ENCODE measurements at places on chromosomes 7 and 10.

DNA sequence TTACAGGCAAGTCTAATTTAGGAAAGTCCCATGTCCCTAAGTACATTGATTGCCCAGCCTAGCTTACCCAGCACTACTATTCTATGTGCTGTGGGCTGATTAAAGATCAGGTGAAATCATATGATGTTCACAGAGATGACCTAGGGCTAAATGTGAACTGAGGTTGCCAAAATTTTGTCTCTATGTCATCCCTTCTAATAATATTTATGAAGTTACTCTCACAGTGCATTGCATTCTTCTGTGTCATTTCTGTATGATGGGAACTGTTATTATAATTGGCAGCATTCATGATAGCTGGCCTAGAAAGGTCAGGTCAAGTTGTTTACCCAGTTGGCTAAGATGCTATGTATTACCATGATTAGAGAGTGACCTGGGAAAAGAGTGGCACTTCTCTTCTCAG lies 2.8 kb upstream of the PDK4 start:
- no peak for DNase-seq

- DNase-seq = no peak
Measured at GRCh38 chr7:39153113-39153512, 175.4 kb downstream of the POU6F2 start.

DNA sequence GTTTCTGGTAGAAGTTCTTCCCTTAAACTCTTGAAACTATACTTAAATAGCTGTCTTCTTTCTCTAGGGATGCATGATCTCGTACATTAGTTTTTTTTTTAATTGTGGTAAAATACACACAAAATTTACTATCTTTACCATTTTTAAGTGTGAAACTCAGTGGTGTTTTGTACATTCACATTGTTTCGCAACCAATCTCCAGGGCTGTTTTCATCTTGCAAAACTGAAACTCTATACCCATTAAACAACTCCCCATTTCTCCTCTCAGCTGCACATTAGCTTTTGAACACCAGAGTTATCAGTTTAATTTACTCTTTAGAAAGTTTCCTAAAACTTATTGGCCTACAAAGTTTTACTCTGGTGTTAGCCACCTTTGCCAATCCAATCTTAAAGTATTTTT lies 45.5 kb upstream of the PRKAR2B start:
- no peak for DNase-seq

DNA sequence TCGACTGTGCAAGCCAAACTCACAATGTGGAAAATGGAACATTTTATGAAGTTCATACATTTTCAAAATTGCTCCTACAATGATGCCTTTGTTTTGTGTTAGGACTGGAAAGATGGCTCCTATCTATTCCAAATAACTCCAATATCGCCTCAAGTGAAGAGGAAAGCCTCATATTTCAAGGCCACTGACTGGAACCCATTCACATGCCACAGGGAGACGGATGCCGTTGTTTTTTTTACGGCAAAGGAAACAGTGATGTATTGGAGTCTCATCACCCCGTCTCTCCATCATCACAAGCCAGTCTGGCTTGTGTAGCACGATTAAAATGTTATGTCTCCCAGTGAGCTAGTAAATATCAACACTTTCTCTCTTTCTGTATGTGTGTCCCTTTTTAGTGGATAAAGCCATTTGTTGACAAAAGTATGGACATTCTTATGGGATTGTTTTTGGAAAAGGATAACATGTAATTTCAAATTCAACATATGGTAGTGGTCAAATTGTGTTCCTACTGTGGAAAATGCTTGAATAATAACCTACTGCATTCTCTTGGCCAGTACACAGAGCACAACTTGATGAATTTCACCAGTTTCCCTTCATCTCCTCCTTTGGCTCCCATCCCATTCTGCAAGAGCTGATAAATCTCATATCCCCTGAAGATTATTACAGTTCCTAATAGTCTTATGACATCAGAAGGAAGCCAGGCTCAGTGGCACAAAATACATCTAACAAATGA lies 109.5 kb upstream of the PITRM1 start:
- no peak for DNase-seq

GRCh38 chr7:150835702-150836280 lies 16.5 kb upstream of the AOC1 start:
- DNase-seq = no peak

DNA sequence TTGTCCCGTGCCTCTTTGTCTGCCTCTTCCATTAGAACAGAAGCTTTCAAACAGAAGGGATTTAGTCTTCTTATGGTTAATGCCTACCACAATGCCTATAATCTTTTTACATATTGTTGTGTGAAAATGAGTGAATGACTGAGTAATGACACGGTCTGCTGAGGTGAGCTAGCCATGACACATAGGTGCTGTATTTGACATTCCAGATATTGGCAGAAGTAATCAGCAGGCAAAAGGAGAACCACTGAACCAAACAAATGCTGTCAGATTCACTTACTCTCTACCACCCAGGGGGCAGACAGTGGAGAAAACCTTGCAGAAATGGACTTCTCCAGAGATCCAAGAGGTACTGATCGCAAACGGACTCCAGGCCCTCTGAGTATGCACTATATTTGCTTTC lies 377.2 kb upstream of the VWC2 start:
- no peak for DNase-seq

DNA sequence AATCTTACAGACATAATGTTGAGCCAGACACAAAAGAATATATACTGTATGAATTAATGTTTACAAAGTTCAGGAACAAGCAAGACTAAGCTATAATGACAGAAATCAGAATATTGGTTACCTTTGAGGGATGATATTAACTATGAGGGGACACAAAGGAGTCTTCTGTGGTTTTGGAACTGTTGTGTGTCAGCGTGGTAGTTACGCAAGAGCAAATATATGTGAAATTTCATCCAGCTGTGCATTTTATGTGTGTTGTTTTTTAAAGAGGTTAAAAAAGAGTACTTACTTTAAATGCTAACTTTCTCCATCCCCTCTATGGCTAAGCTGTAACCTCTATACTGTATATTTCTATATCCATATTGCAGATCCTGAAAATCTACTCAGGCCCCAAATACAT lies 14.9 kb downstream of the SLC25A28 start:
- DNase-seq = no peak

DNA sequence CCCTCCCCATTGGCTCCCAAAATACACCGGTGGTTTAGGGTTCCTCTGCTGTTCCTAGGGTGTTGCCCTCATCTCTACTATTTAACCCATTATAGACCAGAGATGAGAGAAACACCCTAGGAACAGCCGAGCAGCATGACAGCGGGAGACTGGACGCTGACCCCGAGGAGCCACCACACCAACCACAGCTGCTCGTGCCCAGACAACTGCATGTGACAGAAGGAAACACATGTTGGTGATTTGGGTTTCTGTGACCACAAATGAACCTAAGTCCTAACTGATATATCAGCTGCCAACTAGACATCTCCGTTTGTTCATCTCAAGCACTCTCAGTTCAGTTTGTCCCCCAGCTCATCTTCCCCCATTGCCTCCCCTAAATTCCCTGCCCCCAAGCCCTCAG lies 13.4 kb downstream of the CFAP43 start:
- no peak for DNase-seq

- DNase-seq = no peak
Measured at GRCh38 chr7:151086802-151087244, 548 bp downstream of the AGAP3 start.

- peak; percentile 61 for DNase-seq
Measured at GRCh38 chr7:8436965-8437364, 3.6 kb downstream of the NXPH1 start.

- no peak for DNase-seq
Measured at GRCh38 chr10:90939116-90939515, 18.2 kb upstream of the ANKRD1 start.

- peak; percentile 33 for DNase-seq
Measured at GRCh38 chr7:140079121-140079536, 16.4 kb upstream of the PARP12 start.

DNA sequence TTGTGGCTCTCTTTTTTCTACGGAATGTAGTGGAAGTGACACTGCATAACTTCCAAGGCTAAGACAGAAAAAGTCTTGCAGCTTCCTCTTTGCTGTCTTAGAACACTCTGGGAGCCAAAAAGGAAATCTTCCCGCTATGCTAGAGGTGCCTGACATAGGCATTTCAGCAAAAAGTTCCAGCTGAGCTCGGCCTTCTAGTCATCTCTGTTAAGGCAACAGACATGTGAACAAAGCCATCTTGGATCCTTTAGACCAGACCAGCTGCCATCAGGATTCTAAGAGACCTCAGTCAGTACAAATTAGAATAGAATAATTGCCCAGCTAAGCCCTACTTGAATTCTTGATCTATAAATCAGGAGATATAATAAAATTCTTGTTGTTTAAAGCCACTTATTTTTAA lies 16.3 kb upstream of the COL1A2 start:
- no peak for DNase-seq

- peak; percentile 27 for DNase-seq
Measured at GRCh38 chr10:52215745-52216361, 98.2 kb upstream of the DKK1 start.

GRCh38 chr7:37245590-37245989 lies 203.1 kb downstream of the ELMO1 start:
- DNase-seq = no peak

DNA sequence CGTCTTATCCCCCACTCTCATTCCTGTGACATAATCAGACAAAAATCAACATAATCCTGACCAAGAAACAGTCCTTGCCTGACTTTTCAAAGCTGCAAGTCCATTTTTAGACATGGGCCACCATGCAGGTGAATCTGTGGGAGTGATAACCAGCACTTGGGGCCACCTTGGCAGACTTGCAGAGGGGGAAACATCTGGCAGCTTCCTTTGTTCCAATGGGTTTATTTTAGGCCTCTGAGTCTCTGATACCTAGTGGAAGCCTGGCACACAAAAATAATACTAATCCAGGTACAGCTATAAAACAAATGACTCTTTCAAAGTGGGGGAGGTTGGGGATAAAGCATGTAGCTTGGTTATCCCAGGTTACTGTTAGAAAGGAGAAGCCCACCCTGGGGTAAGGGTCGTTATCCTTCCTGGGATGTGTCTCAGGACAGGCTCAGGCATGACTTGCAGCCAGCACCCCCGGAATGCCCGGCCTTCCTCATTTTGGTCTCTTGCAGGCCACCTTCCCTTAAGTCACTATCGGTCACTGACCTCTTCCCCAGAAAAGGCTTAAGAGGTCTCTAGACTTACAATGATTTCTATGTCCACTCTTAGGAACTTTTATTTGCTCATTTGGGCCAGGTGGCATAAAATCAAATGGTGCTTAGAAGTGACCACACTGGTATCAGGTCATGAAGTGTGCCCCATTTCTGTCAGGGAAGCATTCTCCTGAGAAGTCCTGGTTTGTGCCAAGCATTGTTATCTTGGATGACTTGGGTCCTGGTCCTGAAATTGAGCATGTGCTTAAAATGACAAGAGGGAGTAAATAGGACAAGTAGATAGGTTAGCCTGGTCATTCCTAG lies 37.6 kb downstream of the EEPD1 start:
- no peak for DNase-seq

GRCh38 chr7:35446091-35446490 lies 192.2 kb upstream of the TBX20 start:
- no peak for DNase-seq

DNA sequence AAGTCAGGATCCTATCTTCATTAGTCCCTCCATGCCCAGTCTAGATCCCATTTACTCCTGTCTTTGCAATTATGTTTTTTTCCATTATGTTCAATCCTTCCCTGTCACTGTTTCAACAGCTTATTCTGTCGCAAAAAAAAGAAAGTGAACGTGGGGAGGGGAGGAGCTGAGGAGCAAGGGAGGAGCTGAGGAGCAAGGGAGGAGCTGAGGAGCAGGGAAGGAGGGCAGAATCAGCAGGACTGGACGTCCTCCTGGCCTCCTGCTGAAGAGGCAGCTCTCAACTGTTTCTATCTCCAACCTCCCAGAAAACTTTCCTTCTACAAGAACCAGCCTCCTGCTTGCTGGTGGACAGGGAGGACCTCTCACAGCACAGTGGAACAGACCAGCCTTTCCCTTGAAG lies 26.0 kb downstream of the LARP4B start:
- no peak for DNase-seq

DNA sequence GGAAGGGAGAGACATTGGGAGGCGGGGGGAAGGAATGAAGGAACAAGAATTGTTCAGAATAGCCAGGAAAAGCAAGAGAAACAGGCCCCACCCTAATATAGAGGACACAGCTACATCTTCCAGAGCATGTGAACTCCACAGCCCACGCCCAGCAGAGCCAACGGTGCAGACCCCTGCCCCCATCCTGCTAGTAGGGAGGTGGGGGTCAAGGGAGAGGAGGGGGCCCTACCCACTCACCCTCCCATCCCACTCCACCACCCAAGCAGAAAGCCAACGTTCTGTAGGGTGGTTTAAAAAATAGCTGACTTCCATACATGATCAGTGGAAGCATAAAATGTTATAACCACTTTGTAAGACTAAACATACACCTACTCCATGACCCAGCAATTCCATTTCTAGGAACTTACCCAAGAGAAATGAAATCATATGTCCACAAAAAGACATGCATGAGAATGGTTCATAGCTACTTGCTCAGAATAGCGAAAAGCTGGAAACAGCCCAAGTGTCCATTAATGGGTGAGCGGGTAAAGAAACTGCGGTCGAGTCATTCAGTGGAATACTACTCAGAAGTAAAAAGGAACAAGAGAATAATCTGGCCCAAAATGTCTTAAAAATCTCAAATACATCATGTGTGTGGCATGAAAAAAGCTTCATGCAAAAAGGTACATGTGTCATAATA lies 31.8 kb downstream of the CTBP2 start:
- no peak for DNase-seq

GRCh38 chr10:101612086-101612485 lies 24.0 kb downstream of the DPCD start:
- DNase-seq = no peak

DNA sequence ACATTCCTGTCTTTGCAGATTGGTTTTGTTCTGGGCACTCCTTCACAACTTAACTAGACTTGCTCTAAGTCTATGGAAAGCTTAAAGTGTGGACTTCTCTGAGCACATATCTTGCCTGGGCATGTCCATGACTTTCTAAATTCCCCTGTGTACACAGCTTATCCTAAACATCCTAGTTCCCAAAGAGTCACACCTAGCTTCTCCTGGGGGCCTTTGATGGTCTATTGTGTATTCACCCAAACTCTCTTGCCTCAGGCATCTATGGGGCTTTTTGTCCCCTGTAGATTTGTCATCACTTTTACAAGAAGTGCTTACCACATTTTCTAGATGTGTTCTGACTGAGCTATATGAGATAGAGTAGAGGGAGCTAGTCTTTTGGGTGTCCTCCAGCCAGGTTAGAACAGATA lies 12.2 kb upstream of the ZNF488 start:
- DNase-seq = no peak

GRCh38 chr7:55381189-55381588 lies 16.1 kb downstream of the LANCL2 start:
- DNase-seq = no peak

GRCh38 chr10:113712755-113713639 lies 33.3 kb downstream of the CASP7 start:
- no peak for DNase-seq
